RKO (cell line): ENCODE measurements at places on chromosomes 6 and 20.
A peak's percentile ranks its signal among the peaks of the same experiment; 100 is the strongest.

DNA sequence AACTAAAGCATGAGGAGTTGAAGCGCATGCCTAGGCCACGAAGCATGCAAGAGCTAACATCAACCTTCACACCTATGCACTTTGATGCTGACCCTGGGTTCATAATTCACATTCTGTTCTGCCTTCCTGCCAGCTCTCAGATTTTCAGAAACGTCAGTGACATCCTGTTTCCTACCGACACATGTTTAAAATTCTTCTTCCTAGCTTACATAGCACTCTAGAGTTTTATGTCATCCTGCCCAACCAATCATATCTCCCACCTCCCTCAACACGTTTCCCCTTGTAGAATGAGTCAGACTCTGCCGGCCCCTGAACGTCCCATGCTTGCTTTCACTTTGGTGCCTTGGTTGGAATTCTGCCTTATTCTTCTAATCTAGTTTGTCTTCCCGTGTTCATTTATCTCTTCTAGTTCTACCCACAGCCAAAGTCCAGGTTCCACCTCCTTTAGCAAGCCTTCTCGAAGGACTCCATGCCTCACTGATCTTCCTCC, 97.2 kb upstream of the MAP7 start:
- DNase-seq, result no peak

- no peak for DNase-seq
Measured at GRCh38 chr20:50378170-50379000, 131.8 kb upstream of the PTPN1 start.

DNA sequence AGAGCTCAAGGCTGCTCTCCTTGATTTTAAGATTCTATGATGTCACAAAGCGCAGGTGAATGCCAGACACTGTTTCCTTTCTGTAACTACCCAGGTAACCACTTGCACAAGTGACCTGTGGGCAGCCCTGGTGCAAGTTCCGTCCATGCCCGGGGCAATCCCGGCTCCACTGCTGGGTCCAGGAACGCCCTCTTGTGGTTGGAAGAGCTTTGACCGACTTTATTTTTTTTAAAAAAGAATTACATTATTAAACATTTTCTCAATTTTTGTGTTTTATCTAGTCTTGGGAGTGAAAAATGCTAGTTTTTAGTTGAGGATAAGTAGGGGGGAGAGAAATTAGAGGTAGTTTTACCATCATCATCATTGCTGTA, 695.2 kb downstream of the QKI start:
- DNase-seq, result no peak

DNA sequence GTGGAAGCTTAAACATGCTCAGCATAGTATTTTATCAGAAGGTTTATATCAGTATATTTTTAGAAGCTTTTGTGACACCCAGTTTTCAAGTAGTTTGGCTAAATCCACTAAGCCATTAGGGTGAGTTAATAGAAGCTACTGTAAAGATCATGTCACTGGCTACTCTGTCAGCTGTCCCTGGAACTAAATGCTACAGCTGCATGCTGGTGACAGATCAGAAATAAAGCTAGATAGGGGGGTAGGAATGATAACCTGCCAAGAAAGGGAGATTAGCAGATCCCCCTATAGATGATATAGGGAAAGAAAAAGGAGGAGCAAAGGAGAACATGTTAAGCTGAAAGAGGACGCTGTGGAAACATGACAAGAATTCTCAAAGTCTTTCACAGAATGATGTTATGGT, 363.2 kb downstream of the QKI start:
- DNase-seq, result no peak

GRCh38 chr20:57350081-57350710, 859 bp upstream of the RAE1 start:
- peak; percentile 36 for DNase-seq

GRCh38 chr6:131215219-131215618, 80.0 kb downstream of the AKAP7 start:
- DNase-seq, result no peak

- DNase-seq, result no peak
Measured at GRCh38 chr6:140844167-140844566, 1288.6 kb upstream of the GJE1 start.

- DNase-seq, result peak; percentile 77
Measured at GRCh38 chr6:33147807-33148666, 44.2 kb downstream of the COL11A2 start.

DNA sequence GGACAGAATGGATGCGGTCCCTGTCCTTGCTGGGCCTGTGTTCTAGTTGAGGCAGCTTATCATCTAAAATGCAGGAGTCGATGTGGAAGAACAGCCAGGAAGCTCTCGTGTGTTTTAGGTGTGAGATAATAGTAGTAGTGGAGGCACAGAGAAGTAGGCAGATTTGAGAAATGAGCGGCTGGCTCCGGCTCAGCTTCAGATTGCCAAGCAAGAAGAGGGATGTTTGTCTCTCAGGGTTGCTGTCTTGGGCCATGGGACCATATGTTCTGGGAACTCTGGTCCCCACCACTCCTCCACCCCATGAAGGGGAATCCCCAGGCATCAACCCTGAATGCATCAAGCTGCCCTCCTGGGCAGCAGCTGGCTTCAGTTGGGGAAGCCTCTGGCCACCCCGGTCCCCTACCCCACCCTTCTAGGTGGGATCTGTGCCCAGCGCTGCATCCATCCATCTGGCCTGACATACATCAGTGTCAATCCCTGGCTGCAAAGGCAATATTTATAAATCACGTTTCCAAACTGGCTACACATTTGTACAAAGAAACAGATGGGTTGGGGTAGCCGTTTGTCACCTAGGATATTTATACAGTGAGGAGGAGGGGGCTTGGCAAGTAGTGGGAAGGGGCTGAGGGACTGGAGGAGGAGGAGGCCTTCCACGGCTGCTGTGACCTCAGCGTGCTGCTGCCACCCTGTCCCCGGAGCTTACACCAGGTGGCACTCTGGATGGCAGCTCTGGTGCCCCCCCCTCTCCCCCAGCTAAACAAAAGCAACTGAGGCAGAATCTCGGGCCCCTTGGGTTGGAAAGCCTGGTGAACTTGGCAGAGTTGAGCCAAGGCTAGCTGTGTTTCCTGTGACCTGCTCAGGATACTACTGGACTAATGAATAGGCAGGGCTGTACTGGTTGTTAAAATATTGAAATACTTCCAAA, 64.4 kb downstream of the CD40 start:
- DNase-seq, result no peak

- no peak for DNase-seq
Measured at GRCh38 chr20:47529840-47530239, 28.2 kb downstream of the NCOA3 start.

DNA sequence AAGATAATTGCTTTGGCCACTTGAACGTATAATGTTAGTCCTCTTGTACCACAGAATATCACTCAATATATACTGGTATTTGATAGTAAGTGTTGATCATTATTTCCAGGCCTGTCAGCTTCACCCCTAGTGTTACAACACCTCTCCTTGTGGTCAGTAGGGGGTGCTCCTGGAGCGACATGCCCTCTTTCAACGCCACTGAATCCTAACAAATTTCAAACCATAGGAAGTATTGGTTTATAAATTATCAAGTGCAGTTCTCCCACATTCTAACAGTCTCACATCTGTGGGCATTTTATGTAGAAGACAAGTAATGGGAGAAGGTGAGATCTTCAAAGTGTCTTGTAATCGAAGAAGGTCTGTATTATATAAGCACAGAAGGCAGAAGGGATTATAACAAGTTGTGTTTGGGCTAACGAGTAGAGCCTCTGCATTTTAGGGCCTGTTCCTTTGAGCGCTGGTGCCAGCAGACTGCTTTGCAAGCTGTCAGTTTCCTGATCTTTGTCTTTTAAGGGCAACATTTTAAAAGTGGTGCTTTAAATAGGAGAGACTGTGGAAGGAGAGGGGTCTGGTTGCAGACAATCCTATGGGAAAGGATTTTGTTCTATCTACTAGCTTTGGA, 57.1 kb upstream of the CEP162 start:
- DNase-seq, result no peak

DNA sequence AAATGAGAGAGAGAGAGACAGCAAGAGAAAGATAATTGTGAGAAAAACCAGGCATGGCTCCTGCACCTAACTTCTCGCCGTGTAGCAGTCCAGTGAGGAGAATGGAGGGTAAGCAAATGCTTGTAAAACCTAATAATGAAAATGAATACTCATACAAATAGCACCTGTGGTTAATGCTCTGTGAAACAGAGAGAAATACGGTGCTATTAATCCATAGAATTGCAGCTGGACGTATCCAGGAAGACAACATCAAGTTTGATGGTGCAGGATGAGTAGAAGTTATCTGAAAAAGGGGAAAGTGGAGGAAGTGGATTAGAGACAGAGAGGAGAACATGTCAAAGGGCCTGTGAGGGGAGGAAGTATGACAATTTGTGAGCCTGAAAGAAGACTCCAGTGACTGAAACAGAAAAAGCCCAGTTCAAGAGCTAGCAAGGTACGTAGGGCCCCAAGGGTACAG, 89.4 kb upstream of the PAK5 start:
- no peak for DNase-seq

- DNase-seq, result no peak
Measured at GRCh38 chr20:48326868-48327267, 500.9 kb downstream of the PREX1 start.

GRCh38 chr20:38157635-38158495, 7.2 kb downstream of the TGM2 start:
- DNase-seq, result no peak

DNA sequence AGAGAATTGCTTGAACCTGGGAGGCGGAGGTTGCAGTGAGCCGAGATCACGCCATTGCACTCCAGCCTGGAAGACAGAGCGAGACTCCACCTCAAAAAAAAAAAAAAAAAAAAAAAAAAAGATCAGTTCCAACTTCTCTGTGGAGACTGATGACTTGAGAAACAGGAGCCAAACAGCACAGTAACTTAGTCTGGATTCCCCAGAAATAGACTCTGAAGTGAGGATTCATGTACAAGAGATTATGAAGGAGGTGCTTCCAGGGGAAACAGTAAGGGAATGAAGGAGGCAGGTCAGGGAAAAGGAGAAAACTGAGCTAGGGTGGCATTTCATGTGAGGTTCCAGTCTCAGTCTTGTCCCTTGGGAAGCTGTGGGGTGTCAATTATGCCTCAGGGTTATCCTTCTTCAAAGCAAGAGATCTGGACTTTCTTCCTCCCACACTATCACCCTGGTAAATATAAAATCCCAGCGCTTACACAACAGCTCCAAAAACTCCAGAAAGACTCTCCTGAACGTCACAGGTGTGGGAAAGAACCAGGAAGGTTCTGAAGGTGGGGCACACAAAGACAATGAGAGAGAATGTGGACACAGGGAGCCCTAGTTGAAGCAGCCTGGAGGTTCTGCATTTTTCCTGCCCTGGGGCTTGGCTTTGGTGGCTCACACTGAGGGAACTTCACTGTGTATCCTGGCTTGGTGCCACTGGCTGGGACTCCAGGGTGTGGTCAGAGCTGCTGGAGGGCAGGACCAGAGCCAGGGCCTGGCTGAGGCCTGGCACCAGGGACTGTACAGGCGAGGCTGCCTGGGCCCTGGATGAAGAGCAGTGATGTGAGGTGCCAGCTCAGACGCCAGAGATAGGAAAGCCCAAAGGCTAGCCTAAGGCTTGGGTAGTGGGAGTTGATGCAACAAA, 46.8 kb downstream of the PCNA start:
- no peak for DNase-seq

DNA sequence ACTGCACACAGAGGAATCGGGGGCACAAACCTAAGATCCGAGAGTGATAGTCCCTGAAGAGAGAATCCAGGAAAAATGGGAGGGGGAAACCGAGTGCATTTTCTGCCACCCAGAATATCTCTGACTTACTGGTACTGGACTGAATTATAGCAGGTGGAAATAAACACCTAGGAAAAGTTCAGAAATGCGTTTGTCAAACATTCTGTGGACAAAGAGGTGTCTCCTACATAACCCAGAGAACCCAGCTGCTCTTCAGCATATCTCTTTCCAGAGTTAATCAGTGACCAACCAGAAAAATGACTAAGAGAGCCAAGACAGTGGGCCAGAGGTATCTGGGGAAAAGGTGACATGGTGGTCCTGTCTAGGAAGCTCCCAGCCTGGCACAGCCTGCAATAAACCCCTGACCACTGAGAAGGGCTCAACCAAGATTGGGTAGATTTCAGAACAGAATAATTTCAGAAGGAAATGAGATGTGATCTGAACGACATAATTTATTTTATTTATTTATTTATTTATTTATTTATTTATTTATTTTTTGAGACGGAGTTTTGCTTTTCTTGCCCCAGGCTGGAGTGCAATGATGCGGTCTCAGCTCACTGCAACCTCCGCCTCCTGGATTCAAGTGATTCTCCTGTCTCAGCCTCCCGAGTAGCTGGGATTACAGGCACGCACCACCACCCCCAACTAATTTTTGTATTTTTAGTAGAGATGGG, 6.0 kb upstream of the VNN1 start:
- no peak for DNase-seq

DNA sequence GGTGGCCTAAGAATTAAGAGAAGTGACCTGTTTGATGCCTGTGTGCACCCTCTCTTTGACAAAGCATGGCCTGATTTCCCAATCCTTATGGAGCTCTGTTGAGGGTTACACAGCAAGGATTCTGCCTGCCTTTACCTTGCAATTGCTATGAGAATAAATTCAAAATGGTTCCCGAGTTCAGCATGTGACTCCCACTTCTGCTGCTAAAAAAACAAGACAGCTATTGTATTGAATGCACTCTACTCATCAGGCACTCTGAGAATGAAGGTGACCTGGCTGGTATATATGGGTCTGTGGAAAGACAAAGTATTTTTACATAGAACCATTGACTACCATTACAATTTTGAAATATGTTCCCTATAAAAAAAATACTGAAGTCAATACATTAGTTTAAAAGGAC, 190.3 kb downstream of the ATXN1 start:
- no peak for DNase-seq

DNA sequence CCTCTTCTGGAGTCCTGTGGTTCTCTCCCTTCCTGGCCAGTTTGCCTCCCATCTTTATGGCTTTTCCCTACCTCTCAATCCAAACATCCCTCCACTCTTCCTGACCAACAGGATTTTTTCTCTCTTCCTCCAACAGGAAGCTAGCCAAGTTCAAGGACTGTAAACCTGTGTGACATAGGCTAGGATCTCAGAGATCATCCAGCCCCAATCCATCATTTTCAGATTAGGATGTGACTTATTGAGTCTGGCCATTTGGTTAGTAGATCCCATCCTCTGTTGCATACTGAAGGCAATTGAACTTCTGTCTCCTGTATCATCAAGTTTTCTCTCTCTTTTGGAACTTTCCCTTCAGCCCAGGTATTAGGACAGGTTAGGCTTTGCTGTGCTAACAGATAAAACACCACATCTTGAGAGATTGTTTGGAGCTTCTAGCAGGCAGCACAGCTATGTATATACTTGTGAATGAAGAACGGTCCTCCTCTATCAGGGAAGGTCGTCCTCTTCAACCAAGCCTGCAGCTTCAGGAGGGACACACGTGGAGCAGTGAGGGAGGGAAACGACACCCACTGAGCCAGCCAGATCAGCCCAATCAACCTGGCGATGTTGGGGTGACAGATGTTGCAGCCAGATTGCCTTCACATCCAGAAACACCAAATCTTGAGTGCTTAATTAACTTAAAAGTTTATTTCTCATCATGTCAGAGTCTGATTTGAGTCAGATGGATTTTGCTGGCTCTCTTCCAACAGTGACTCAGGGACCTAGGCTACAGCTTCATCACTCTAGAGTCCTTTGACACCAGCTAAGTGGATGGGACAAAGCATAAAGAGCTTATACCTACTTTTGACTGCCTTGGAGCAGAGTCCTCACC, 106.8 kb downstream of the GJA10 start:
- peak; percentile 58 for DNase-seq
